RWPE2 (cell line): ENCODE measurements at places on chromosomes 6 and 20.

- no peak for DNase-seq
These were observed 54.0 kb downstream of the EFHC1 start for GRCh38 chr6:52474173-52474572.

DNA sequence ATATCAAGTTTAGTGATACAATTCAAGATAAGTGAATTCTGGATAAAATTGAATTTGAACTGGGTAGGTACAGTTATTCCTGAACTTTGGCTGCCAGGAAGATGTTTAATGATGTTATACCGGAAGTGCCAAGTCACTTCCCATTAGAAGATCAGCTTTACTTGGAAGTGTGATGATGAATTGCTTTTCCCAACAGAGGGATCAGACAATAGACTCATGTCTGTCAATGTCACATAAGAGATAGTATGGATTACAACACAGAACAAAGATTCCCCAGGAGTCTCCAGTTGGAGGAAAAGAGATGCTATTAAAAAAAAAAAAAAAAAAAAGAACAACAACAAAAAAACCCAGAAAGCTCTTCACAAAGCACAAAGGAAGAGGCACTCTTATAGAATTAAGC, 497.9 kb upstream of the EPHA7 start:
- no peak for DNase-seq

DNA sequence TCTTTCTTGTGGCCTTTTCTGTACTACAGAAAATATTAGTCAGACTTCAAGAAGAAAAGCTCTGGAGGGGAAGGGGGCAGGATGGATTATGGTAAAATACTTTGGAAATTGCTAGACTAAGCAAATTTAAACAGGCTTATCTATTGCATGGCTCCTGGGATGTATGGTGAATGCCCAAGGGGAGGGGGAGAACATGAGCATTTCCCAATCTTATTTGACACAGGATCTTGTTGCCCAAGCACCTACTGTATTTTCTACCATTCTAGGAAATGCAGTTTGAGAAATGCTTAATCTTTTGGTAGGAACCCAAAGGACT, 86.1 kb upstream of the LAMP5 start:
- DNase-seq: no peak

GRCh38 chr20:25865715-25866656, 169.3 kb upstream of the ZNF337 start:
- DNase-seq: peak; percentile 76

DNA sequence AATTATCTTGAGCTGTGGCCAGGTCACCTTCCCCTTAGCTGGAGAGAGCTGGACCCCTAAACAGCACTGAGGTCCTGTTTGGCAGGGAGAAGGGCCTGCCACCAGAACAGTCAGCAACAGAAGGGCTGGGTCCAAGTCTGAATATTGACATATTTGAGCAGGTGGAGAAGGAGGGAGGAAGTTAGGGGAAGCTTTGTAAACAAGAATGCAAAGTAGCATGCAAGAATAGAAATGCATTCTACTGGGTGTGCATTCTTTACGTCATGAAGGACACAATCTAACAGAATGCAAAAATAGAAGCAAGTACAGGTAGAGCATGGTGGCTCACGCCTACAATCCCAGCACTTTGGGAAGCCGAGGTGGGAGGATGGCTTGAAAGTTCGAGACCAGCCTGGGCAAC, 100.5 kb downstream of the QRSL1 start:
- DNase-seq: no peak

GRCh38 chr20:62769346-62770071, 26.8 kb upstream of the MRGBP start:
- DNase-seq: no peak

DNA sequence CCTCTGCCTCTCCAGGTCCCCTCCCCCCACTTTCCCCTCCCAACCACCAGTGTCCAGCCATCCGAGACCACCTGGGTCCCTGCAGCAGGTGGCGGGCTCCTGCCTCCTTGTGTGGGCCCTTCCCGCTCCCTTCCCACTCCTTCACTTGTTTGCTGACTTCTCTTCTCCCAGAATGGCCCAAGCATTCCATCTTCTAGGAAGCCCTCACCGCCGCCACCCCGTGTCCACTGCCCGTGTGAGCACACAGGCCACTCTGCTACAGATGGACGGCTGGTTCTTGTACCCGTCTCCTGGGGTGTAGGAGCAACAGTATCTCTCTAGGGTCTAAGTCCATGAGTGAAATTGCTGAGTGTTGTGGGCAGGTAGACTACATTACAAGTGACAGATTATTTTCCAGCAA, 15.0 kb downstream of the BPHL start:
- no peak for DNase-seq

DNA sequence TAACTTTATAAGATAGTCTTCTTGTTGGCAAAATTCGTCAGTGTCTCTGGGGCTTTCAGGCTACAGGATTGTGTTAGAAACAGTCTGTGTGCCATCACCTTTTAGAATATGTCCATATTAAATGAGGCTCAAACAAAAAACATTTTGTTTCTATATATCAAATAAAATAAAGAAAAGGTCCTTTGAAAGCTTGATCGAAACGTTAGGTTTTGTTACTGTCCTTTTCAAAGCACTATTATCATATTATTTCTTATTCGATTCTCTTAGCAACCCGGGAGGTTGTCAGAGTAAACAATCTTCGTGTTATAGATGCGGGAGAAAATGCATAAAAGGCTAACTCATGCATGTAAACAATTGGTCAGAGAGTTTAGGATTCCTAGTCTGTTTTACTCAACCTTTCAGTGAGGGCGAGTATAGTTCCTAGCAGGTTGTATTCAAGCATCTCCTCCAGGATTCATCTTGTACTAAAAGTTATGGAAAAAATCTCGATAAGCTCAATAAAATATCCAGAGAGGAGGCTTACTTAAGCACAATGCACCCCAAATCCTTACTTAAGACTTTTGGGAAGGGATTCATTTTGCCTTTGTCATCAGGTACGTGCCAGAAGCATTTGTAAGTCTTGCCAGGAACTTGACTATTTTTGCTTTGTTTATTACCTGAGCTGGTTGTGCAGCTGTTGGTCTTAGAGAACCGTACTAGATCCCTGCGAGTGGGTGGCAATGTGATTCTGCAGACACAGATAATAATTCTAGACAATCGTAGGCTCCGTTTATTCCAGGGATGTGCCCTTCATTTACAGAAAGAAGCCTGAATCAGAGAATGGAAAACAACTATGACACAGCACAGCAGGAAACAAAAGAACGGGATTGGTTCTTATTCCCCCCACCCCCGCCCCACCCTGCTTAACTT, 159.6 kb upstream of the ZNF217 start:
- peak; percentile 62 for DNase-seq

DNA sequence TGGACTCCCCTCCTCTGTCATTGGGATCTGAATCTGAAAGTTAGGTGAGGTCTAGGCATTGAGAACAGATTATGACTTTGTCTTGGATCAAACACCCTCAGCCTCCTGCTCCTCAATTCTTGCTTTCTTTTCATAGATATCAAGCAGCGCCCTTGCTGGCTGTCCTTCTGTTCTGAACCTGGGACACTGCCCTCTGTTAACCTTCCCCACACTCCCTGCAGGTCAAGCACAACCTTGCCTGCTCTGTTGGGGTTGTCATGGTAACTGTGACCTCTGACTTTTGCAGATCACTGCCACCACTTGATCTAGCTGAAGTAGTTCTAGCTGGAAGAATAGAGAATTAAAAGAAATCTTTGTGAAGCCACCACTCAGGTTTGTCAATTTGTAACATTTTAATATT, 16.4 kb upstream of the MICA start:
- no peak for DNase-seq

- no peak for DNase-seq
These were observed 231.8 kb downstream of the BCKDHB start for GRCh38 chr6:80338201-80338836.

DNA sequence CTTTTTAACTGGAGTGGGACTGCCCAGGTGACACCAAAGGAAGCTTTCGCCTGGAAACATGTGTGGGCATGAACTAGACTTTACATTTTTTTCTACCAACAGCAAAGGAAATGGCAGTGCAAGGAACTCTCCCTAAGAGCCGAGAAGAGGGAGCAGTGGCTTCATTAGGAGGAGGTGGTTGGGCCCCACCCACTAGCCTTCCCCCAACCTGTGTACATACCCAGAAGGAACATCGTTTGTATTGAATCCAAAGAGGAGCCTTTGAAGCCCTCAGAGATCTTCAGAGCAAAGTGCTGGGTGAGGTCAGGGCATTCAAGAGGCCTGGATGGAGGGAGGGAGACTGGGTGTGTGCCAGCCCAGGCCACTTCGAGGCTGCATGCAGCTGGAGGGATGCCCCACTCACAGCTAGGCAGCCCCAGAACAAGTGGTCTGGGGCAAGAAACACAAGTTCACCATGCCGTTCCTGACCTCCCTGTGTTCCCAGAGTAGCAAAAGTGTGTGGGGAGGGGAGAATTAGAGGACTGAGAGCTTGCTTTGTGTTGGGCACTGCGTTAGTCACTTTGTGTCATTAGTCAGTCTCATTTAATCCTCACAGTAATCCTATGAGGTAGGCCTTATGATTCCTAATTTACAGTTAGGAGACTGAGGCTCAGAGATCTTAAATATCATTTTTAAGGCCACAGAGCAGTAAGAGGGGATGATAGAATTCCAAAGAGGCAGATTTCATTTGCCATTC, 191.6 kb upstream of the SUPT3H start:
- DNase-seq: no peak

DNA sequence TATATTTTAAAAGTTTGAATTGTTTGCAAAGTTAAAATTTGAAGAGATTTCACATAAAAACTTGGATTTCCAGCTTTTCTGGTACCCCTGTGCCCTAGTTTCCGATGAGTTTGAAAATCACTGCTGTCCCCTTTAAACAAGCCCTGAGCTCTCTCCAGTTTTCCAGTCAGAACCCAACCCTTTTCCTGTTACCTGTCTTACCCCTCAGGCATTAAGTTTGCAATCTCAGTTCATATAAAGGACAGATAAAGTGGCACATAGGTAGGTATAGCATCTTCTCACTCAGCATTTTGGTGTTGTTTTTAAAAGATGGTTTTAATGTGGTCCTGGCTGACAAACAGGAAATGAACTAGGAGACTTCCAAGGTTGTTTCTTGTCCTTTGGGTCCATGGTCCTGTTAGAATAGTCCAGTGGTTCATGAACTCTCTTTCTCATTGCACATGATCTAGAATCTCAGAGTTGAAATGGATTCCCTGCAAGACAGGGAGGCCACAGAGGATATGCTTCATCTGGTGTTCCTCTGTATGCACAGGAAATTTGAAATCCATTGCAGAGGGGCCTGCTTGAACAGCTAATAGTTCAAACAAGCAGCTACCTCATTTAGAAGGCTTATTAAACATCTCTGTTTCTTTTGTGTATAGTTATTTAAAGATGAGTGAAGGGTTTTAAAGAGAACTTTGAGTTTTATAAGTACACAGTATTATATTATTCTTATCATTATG, 82.7 kb downstream of the JAG1 start:
- DNase-seq: no peak

- DNase-seq: no peak
These were observed 4.9 kb upstream of the DEK start for GRCh38 chr6:18269253-18269652.

GRCh38 chr20:14986026-14986655, 648.7 kb upstream of the FLRT3 start:
- DNase-seq: no peak

- DNase-seq: no peak
These were observed 20.8 kb upstream of the STX11 start for GRCh38 chr6:144129469-144129868.

GRCh38 chr6:110180228-110181008, at the start of gene CDC40:
Gene CDC40, plus strand, starts transcription at chr6:110180427. Its CDS starts 18 bp downstream, at chr6:110180445.
- peak; percentile 49 for DNase-seq

- DNase-seq: peak; percentile 87
These were observed 20.8 kb downstream of the C20orf203 start for GRCh38 chr20:32652739-32653526.

DNA sequence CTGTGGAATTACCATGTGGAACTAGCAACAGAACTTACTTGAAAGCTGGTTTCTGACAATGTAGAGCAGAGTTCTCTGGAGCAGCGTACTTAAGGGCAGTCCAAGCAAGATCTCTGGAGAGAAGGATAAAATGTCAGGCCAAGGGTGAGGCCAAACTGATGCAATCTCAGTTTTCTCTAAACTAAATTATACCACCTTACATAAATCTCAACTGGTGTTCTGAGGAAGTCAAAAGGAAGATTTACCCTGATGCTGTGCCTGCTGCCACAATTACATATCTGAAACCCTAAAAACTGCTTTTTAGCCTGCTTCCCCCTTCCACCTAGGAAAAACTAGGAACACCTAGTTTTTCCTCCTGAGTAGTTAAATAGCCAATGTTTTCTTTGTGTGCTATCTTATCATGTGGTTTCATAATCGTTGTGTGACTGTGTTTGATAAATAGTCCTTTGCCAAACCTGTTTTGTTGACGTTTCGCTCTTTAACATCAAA, 28.1 kb downstream of the NCOA7 start:
- no peak for DNase-seq
